ENCODE measurements at places on chromosomes 2 and 18.

DNA sequence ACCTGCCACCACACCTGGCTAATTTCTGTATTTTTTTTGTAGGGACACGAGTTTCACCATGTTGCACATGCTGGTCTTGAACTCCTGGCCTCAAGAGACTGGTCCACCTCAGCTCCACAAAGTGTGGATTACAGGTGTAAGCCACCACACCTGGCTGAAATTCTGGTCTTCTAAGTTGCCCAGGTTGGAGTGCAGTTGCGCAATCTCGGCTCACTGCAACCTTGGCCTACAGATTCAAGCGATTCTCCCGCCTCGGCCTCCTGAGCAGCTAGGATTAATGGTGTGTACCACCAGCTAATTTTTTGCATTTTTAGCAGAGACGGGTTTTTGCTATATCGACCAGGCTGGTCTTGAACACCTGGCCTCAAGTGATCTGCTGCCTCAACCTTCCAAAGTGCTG lies 5.6 kb downstream of the POLR2D start:
- DNase-seq, result no peak

DNA sequence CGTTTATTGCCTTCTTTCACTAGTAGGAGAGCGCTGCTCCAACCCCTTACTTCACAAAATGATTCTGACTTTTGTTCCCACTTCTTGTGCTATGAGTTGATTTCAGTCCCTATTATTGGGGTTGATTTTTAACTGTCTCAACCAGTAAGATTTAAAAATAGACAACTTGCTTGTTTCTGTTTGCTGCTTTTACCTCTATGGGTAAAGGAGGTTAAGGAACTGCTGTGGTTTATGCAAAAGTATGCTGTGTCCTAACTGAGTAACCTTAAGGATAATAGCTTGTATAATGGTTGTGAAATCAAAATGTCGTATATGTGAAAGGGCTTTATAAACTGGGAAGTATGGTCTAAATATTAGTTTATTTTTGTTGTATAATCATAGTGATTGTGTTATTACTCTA lies 22.6 kb downstream of the ALMS1 start:
- DNase-seq, result no peak

DNA sequence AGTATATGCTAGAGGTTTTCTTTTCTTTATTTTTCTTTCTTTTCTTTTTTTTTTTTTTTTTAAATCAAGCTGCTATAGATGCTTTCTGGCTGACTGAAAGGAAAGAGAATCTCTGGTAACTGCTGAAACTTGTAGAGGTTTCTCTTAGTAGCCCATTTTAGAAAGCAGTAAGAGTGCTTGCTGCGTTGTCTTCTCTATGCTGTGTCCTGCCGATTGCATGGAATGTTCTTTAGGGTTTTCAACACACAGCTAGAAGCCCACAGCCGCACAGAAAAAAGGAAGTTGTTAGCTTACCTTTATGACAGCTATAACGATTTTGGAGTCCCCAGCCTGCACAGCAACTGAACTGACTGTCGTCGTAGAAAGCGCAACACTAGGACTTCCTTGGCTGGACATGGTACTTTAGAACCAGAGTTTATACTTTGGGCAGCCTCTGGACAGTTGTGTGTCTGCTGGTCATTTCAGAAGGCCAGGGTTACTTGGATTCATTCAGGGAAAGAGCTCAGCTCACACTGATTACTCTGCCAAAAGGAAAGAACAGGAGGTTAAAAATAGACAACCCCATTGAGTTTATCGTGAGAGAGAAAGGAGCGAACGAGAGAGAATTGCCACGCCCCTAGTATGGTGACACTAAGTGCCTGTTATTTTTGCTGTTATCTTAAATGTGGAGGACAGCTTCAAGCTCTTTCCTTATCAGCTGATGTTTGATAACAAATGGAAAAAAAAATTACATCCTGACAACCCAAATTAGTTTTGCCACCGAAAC lies at the start of gene CCDC141:
CCDC141 (minus strand) TSS at position 592 of the 766 bp plus-strand sequence; CDS start at position 396, 196 bp downstream.
- DNase-seq, result peak; percentile 21

DNA sequence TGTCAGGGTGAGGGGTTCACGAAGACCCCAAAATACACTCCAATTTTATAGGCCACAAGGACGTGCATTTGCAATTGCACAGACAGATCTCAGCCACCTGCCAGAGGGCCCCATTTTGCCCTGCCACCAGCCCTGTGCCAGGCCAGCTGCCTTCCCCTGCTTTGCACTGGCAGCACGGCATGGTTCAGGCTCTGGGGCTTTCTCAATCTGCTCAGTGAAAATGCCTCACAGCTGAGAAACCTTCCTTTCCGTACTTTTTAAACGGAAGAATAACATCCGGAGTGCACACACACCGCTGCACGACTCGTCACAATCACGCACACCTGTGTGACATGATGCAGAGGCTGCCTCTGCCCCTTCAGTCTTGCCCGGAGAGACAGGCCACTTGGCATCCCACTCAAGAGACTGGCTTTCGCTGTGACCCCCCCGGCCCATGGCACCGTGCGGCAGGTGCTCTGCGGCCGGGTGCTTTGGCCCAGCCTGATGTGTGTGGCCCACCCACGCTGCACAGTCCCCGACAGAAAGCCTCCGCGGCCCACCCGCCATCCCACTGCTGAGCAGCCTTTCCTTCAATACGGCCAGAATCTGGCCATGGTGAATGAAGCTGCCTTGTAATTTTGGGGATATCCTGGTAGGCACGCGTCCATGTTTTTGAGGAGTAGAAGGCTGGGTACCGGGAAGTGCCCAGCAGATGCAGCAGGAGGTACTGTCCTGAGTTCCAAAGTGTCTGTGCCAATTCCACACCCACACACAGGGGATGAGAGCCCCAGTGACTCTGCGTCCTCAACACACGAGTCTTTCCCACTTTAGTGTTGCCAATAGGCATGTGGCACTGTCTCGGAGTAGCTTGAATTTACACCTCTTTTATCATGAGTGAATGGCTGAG lies 88.8 kb downstream of the USP40 start:
- no peak for DNase-seq

GRCh38 chr2:47269316-47270232 lies 114.5 kb upstream of the STPG4 start:
- DNase-seq, result no peak

GRCh38 chr18:22060361-22060760 lies 109.0 kb upstream of the GATA6 start:
- DNase-seq, result no peak

DNA sequence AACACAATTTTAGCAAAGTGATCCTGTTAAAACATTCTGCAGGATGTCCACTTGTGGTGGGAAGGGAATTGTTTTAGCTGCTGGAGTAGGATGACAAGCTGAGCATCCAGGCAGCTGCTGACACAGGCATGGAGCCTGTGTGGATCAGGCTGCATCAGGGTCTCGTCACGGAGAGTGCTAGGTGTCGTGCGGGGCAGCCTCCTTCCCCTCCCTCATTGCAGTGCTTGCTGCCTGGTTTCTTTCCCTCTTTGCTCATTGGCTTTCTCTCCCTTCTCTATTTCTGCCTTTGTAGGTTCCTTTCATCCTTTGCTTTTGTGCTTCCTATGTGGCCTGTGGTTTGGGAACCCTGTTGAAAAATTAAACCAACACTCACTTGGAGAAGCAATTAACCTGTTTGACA lies 172.9 kb downstream of the TPGS2 start:
- no peak for DNase-seq

DNA sequence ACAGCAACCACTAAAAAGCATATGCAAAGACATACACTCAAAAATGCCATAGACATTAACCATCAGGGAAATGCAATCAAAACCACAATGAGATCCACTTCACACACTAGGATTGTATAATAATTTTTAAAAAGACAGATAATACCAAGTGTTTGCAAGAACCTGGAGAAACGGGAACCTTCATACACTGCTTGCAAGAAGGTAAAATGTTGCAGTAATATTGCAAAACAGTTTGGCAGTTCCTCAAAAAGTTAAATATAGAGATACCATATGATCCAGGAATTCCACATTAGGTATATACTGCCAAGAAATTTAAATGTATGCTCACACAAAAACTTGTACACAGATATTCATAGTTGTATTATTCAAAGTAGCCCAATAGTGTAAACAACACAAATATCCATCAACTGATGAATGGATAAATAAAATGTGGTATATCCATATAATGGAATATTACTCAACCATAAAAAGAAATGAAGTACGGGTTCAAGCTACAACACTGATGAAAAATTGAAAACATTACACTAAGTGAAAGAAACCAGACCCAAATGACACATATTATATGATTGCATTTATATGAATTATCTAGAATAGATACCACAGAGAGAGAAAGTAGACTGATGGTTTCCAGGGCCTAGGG lies 14.7 kb upstream of the CHMP3 start:
- DNase-seq, result no peak

GRCh38 chr2:223095207-223095606 lies 43.2 kb downstream of the KCNE4 start:
- no peak for DNase-seq

- no peak for DNase-seq
These were observed 1.6 kb downstream of the IRS1 start for GRCh38 chr2:226797989-226798421.

- no peak for DNase-seq
These were observed 305.9 kb upstream of the TMEFF2 start for GRCh38 chr2:192500550-192501200.

DNA sequence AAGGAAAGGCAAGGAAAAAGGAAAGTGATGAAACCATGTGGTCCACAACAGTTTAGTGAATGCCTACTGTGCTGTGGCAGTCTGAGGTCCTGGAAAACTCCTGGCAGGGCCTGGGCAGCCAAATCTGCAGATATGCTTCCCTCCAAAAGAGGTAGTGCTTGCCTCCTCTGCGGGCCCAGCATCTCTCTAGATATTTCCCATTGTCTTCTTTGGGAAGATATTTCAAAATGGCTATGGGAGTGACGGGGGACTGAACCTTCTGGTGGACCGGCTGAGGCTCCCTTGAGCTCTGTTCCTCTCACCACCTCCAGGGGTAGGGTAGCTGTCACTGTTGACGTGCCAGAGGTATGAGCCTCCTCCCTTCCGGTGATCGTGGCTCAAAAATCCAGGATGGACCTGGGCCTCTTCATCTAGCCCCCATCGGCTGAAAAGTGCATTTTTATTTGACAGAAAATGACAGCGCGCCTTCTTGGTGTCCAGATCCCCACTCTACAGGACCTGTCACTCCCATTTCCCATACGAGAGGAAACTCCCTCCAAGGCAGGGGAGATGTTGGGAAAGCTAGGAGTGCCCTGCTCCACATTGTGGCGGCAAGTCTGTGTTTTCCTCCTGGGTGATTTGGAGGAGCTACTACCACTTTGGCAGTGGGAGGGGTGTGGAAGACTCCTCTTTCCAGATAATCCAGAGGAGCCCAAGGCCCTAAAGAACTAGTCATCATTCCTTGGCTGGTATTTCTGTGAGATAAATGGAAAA lies 9.4 kb upstream of the PAX3 start:
- DNase-seq, result no peak

DNA sequence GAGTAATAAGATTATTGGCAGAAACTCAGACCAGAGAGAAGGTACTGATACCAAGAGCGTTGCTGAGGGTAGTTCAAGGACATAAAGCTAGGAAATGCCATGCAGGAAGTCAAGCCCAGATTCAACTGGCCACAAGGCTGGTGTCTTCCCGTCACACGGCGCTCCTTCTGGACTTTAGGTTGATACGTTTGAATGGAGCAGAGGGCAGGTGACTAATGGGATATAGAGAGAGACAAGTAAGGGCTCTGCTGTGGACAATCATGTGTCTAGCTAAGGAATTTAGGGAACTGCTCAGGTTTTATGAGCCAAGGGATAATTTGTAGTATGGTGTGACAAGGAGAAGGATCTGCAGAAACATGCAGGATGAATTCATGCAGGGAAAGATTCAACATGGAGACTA lies 83.9 kb upstream of the MC2R start:
- DNase-seq, result no peak

DNA sequence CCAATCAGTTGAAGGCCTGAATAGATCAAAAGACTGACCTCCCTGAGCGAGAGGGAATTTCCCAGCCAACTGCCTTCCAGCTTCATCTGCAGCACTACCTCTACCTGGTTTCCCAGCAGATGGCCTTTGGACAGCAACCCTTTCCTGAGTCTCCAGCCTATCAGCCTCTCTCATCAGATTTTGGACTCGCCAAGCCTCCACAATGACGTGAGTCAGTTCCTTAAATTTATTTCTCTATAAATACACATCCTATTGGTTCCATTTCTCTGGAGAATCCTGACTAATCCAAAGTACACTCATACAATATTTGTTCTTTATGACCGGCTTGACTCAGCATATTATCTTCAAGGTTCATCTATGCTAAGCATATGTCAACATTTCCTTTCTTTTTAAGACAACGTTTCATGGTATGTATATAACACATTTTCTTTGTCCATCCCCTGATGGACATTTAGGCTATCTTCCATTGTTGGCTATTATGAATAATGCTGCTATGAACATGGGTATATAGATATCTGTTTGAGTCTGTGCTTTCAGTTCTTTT lies 294.6 kb downstream of the LRATD1 start:
- DNase-seq, result no peak

GRCh38 chr2:240333985-240334384 lies 101.5 kb upstream of the GPC1 start:
- DNase-seq, result no peak

DNA sequence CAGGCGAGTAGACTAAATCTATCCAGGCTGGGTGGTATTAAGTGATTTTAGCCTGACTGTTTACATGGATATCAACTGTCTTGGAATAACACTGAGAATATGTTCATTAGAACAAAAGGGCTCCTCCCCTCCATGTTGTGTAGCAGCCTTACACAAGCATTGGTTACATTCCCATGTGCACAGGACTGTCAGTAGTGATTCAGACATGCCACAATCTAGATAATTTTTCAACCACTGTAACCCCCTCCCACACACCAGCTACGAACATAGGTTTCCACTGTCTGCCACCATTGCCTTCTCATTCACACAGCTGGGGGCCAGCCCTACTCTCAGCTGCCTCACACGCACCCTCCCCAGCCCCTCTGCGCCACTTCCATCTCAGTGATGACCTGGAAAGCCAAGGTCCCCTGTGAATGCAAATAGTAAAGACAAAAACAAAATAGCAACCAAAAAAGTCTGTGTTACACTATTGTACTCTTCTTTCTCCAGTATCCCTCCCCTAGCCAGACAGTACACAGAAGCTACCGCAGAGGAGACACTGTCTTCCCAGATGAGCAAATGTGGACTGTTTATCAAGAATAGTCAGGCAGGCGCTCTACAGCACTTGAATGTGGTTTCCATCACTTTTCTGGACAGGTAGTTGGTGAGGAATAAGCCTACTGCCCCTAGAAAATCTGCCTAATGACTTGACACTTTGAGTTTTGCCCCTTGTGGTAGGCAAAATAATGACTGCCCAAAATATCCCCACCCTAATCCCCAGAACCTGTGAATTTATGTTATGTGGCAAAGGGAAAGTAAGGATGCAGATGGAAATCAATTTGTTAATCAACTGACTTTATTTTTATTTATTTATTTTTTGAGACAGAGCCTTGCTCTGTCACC lies 27.9 kb upstream of the TYMS start:
- no peak for DNase-seq

- DNase-seq, result no peak
These were observed 174.9 kb downstream of the EPHA4 start for GRCh38 chr2:221397187-221397586.

DNA sequence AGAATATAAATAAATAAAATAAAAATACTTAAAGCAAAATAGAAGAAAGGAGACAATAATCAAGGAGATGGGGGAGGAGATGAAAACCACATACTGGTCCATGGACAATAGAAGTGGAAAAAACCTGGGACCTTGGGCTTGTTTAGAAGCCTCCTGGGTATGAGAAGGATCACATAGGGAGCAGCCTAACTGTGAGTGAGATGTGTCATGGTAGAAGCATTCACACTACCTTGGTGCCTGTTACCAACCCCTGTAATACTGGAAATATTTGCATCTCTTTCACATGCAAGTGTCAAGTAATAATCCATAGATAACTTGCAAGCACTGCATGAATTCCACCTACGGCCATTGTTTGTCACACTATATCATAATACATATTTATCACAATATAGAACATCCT lies 23.2 kb upstream of the RNF103 start:
- no peak for DNase-seq
